RCC 7860 (cell line): ENCODE measurements at places on chromosomes 13 and 19.
A peak's percentile ranks its signal among the peaks of the same experiment; 100 is the strongest.

DNA sequence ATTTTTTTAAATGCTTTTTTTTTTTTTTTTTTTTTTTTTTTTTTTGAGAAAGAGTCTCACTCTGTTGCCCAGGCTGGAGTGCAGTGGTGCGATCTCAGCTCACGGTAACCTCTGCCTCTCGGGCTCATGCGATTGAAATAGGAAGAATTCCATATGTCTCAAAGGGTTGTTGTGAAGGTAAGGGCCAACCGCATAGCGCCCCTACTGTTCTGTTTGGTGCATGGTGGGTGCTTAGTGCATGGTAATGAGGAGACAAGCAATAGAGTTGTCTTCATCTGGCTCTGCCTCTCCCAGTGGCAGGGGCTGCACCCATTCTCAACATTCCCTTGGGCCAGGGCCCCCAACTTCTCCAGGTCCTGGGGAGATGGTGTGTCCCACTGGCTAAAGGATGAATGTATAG lies 68.7 kb downstream of the RASL11A start:
- DNase-seq: peak; percentile 12

- no peak for DNase-seq
Measured at GRCh38 chr19:58394821-58395219, 636 bp upstream of the RNF225 start.

DNA sequence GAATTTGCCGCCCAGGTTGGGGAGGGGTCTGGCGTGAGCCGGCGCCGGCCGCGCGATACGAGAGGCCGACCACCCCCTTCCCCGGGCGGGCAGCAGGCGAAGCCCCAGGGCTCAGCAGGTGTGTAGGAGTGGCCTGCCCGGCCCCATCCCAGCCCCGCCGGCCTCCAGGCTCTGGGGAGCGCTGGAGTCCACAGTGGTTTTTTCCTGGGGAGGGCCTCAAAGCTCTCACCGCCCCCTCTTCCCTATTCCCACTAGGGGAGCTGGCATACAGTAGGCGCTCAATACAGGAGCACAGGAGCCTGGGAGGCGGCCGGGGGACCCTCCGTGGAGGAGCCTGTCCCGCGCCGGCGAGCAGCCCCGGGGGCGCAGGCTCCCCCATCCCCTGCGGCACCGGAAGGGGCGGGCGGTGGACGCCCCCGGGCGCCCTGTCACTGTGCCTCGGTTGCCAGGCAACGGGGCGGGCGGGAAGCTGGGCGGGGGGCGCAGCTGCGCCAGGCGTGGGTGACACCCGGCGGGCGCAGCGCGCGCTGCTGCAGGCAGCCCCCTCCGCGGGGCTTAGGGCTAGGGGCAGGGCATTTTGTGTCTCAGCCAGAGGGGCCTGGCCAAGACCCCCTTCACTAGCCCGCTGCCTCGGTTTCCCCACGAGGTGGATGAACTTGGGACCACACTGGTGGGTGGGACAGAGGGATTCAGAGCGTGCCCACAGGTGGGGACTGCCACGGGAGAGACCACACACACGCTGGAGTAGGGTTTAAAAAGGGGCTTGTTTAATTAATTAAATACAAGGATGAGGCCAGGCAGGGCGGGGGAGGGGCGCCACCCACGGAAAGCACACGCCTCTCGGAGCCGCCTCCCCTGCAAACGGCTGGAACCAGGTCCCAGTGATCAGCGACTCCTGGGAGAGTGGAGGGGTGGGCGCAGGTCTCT lies 3.6 kb upstream of the REXO1 start:
- no peak for DNase-seq

GRCh38 chr13:75399168-75399878 lies 82.6 kb downstream of the TBC1D4 start:
- no peak for DNase-seq

DNA sequence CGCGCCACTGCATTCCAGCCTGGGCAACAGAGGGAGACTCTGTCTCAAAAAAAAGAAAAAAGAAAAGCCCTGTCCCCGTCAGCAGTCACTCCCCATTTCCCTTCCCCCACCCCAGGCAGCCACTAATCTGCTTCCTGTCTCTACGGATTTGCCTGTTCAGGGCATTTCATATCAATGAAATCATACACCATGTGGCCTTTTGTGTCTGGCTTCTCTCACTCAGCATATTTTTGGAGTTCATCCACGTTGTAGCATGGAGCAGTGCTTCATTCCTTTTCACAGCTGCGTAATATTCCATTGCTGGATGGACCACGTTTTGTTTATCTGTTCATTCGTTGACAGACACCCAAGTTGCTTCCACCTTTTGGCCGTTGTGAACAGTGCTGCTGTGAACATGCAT lies 36.1 kb upstream of the KLF2 start:
- DNase-seq: no peak

- DNase-seq: peak; percentile 36
Measured at GRCh38 chr19:44677019-44677811, 5.9 kb downstream of the CEACAM19 start.

GRCh38 chr19:6577476-6578125 lies 13.3 kb downstream of the CD70 start:
- no peak for DNase-seq

- DNase-seq: no peak
Measured at GRCh38 chr13:74871369-74872070, 610.4 kb downstream of the TBC1D4 start.

DNA sequence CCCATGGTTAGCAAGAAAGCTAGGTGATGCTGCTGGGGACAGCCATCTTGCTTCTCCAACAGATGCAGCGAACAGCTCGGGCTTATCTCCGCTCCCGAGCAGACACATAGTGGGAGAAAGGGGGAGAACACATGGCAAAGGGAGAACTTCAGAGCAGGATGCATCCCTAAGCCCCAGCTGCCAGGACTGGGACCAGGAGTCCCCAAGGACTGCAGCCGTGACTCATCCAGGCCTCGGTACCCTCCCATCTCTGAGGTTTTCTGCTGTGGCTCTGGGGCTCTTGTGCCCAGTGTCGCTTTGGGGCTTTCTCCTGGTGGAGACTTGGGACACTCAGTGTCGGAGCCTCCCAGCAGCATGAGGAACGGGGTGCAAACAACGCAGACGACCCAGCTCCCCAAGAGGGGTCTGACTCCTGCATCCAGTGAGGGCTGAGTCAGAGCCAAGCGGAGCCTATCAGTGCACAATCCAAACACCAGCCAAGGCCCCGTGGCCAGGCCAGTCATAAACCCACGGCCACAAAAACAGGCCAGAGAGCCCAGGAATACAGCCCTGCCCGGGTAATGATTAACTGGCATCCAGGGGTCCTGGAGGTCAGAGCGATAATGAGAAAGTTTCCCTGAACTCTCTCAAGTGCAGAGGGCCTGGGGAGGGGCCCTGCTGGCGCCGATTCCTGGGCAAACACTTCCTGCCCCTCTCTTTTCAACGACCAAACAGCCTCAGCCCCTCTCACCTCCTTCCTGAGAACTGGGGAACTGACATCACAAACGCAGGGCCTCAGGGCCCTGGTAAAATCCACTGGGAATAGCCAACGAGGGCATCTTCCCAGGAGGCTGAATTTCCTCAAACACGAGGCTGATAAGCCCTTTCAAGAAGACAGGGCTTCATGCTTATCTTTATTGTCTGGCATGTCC lies 202.9 kb downstream of the USP12 start:
- DNase-seq: peak; percentile 93

- DNase-seq: no peak
Measured at GRCh38 chr13:21889651-21890050, 218.8 kb downstream of the FGF9 start.

- DNase-seq: no peak
Measured at GRCh38 chr13:26816881-26817280, 56.3 kb upstream of the GPR12 start.

DNA sequence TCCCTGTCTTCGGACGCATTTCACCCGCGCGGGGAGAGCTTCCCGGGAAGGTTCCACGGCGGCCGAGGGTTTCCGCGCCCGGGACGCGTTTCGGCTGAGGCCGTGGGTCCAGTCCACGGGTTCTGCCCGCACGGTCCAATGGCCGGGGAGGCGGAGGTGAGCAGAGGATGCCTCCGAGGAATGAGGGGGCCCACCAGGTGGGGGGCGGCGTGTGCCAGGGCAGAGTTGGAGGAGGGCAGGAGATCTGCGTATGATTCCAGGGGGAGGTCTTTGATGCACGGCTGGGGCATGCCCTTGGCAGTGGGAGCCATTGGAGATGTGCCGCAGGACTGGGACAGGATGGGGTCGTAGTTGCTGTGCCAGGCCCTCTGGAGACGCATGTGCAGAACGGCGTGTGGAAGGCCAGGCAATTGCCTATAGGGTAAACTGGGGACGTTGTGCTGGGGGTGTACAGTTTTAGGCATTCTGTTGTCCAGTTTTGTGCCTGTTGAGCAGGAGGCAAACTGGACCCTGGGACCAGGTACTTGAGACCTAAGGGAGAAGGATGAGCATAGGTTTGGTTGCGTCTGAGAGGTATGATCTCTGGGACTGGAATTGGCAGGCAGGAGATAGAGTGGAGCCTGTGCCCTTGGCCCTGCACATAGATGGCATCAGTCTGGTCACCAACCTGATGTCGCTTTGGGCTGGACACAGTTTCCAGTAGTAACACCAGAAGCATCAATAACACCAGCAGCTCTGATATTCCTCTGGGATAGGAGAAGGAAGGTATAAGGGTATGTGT lies 751 bp downstream of the ZNF584 start:
- peak; percentile 25 for DNase-seq

- no peak for DNase-seq
Measured at GRCh38 chr13:71879129-71879535, 12.1 kb upstream of the DACH1 start.

- DNase-seq: peak; percentile 95
Measured at GRCh38 chr19:51751655-51752054, at the start of gene FPR1. TSS of gene FPR1 (minus strand) at chr19:51751878. CDS start at chr19:51746994, 4,884 bp downstream.

DNA sequence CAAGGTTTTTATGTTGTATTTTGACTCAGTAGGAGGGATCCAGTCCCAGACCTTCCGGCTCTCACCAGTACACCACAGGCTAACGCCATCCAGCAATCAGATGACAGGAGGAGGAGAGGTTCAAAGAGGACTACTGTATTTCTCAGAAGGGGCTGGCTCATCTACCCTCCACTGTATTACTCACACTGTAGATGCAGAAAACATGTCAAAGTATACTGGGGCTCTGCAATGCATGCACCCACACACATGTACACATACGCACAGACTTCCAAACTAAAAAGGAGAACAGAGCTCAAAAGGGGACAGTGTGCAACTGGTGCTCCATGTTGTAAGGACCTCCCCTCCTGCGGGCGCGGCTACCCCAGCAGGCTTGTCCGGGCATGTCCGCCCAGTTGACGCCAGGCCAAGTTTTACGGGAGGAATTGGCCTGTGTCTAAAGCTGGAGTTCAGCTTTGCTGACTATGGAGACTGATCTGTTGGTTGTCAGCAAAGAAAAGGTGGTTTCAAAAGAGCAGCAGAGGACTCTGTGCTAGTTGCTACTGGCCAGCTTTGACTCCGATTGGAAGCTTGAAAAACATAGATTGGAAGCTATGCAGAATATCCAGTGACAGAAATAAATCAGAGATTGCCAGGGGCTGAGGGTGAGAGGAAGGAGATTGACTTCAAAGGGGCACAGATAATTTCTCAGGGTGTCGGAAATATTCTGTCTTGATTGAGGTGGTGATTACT lies 314.2 kb downstream of the DLEU7 start:
- peak; percentile 74 for DNase-seq

DNA sequence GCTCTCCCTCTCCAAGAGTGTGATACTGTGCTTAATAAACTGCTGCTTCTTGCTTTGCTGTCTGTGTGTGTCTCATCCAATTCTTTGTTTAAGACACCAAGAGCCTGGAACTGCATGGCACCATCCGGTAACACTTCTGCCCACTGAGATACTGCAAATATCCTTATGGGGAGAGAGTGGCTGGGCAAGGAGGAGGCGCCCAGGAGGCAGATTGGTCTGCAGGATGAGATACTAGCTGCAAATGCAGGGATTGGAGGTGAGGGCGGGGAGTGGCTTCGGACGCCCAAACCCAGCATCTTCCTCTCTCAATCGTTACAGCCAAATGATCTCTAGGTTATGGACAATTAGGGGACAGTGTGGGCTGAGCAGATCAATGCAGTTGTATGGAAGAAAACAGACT lies 1.7 kb upstream of the SIGLEC7 start:
- no peak for DNase-seq

DNA sequence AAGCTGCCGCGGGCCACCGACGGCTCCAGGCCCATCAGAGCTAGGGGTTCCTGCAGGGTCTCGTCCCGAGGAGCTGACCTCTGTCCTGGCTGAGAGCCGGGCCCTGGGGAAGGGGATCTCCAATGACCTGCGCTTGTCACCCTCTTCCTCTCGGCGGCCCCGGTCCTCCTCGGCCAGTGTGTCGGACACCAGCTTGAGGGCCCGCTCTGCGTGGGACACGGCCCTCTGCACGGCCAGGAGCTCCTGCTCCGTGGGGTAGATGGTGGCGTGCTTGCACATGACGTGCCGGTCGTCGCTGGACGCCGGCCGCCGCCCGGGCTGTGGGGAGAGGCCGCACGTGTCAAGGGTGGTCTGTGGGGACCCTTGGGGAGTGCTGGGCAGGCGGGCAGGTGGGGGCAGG lies 32.7 kb upstream of the MATK start:
- DNase-seq: no peak

DNA sequence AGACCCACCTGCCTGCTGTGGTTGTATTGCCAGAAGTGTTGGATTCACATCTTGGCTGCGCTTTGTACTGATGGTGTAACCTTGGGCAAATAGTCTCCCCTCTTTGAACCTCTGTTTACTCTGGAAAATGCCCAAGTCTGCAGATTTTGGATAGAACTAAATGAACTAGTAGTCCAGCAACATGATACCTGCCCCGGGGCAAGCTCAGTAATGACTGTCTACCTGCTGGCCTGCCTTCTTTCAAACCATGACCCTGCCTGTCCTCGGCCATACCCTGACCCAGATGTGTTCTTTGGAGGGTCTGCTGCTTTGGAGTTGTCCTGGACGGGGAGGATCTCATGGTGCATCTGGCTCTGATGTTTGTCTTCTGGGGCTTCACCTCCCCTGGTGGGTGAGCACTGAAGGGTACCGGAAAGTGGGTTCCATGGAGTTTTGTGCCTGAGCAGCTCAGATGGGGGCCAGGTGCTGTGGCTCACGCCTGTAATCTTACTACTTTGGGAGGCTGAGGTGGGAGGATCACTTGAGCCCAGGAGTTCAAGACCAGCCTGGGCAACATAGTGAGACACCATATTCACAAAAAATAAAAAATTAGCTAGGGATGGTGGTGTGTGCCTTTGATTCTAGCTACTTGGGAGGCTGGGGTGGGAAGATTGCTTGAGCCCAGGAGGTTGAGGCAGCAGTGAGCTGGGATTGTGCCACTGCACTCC lies 59.5 kb downstream of the TNFRSF19 start:
- DNase-seq: no peak
